ENCODE measurements at places on chromosomes 2 and 18. TPM values are rescaled to one million over a fixed set of nuclear protein-coding genes. Genes with fewer than 3 reads are reported as not detected.

Gene NPPC
- total RNA-seq = not detected

Gene ARMC9
- 6.9 TPM for total RNA-seq

Gene NDC80
- not detected for total RNA-seq

Gene ZNF521
- total RNA-seq = 17.4 TPM

Gene ANKRD23
- 4.2 TPM for total RNA-seq

Gene CCDC138
- 9.6 TPM for total RNA-seq

Gene DLX2
- not detected for total RNA-seq

Gene HJURP
- total RNA-seq = not detected

Gene SERPINB5
- not detected for total RNA-seq

Gene COA5
- total RNA-seq = 20.1 TPM

Gene PSTPIP2
- total RNA-seq = 4.4 TPM

Gene REEP1
- 5.4 TPM for total RNA-seq

Gene SPP2
- total RNA-seq = not detected

Gene ABCG5
- not detected for total RNA-seq

Gene C2orf92
- total RNA-seq = 47.1 TPM

Gene CRYGD
- not detected for total RNA-seq

Gene CYP26B1
- 4.9 TPM for total RNA-seq

Gene DNAH6
- 2.6 TPM for total RNA-seq

Gene TBR1
- total RNA-seq = not detected

Gene ERBB4
- total RNA-seq = 4.4 TPM

Gene TXNL4A
- 13.5 TPM for total RNA-seq

Gene BIN1
- total RNA-seq = 24.4 TPM

Gene STK11IP
- total RNA-seq = 18.1 TPM

Gene RAB27B
- total RNA-seq = 0.66 TPM

Gene ZSWIM2
- total RNA-seq = not detected

Gene NGEF
- 7.0 TPM for total RNA-seq

Gene RGPD3
- 0.26 TPM for total RNA-seq

Gene SLC66A3
- 38.2 TPM for total RNA-seq

Gene COLEC11
- 11.5 TPM for total RNA-seq

Gene RGPD4
- not detected for total RNA-seq

Gene SCYGR5
- not detected for total RNA-seq

Gene ERICH2
- total RNA-seq = not detected

Gene SCN9A
- 11.9 TPM for total RNA-seq

Gene TUBB8B
- not detected for total RNA-seq

Gene SLC9A4
- not detected for total RNA-seq

Gene FBLN7
- total RNA-seq = 3.9 TPM

Gene INHBB
- 7.9 TPM for total RNA-seq

Gene SERPINB12
- total RNA-seq = not detected

Gene GPR75
- total RNA-seq = 2.1 TPM

Gene NMUR1
- 2.3 TPM for total RNA-seq

Gene SPHKAP
- total RNA-seq = not detected

Gene RTP5
- not detected for total RNA-seq

Gene ESPNL
- not detected for total RNA-seq

Gene RAPGEF4
- 4.7 TPM for total RNA-seq
